Panc1 (cell line): ENCODE measurements at places on chromosomes 3 and 15. TPM values are rescaled to one million over a fixed set of nuclear protein-coding genes. Genes with fewer than 3 reads are reported as not detected.

DNA sequence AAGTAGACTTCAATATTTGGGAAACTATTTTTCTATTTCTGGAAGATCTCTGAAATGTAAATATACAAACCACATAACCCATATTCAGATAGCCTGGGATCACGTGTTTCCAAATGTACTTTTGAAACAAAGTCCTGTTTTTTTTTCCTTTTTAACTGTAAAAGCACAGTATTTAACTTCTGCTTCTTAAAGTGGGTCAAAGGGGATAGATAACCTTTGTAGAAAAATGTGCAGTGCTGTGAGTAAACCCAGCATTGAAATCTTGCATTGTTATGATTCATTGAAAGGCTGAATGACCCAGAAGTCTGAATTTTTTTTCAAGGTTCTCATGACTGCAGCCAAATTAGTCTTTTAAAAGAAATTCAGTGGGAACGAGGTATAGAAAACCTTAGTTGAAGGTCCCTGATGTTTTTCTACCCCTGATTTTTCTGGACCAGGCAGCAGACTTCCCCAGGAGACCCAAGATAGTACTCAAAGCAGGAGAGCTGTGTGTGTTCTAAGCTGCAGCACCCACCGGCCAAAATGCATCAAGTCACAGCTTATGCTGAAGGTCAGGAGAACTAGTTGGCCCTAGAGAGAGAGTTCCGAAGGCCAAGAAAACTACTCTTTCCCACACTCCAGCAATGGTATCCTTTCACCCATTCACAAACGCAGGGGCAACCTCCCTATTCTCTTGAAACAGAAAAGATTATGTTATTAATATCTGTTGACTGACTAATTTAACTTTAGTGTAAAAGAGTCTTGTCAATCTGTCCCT is 43.6 kb upstream of the APH1B start:
- no peaks in the 10 kb centered on the region for H3K36me3 ChIP-seq
- no peaks in the 10 kb centered on the region for H3K27me3 ChIP-seq

GRCh38 chr15:101024073-101024695 is 105.0 kb downstream of the LRRK1 start:
- peaks cover 8% of the 10 kb centered on the region for H3K36me3 ChIP-seq
- no peak overlapping the region for H3K27ac ChIP-seq
- no peak overlapping the region for H3K4me3 ChIP-seq
- DNase-seq, result no peak

- peaks cover 58% of the 10 kb centered on the region for H3K27me3 ChIP-seq
- DNase-seq, result no peak
Observed at GRCh38 chr3:155743606-155744005, 1.3 kb downstream of the PLCH1 start.

- H3K36me3 ChIP-seq, result no peaks in the 10 kb centered on the region
- no peak for DNase-seq
- H3K27me3 ChIP-seq, result no peaks in the 10 kb centered on the region
Observed at GRCh38 chr15:40084650-40085049, 24.0 kb downstream of the BMF start.

DNA sequence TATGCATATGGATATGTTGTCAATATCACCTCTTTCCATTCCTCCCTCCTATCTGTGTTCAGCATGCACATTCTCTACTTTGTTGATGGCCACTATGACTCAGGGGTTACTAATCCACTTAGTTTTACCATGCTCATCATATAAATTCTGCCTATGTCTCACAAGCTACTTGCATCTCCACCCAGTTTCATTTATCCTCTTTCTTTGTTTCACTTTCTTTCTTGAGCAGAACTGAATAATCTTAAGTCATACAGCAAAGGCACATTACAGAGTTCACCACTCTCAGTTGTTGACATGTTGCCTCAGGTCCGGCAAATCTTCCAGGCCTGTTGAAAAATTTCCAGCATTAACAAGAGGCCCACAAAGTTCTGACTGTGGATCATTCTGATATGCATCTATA is 71.5 kb downstream of the SSR3 start:
- H3K36me3 ChIP-seq, result no peaks in the 10 kb centered on the region
- peak; percentile 33 for DNase-seq
- H3K4me3 ChIP-seq, result no peak overlapping the region
- no peaks in the 10 kb centered on the region for H3K4me1 ChIP-seq
- no peak overlapping the region for H3K27ac ChIP-seq

- H3K36me3 ChIP-seq, result peaks cover 17% of the 10 kb centered on the region
- no peaks in the 10 kb centered on the region for H3K27me3 ChIP-seq
- H3K27ac ChIP-seq, result no peak overlapping the region
- H3K4me3 ChIP-seq, result no peak overlapping the region
- no peaks in the 10 kb centered on the region for H3K4me1 ChIP-seq
Observed at GRCh38 chr15:34883042-34883441, 86.5 kb downstream of the AQR start.

GRCh38 chr3:46407970-46408369 is 911 bp downstream of the CCRL2 start:
- no peak for DNase-seq
- no peaks in the 10 kb centered on the region for H3K4me1 ChIP-seq
- no peaks in the 10 kb centered on the region for H3K27me3 ChIP-seq
- no peak overlapping the region for H3K4me3 ChIP-seq
- H3K36me3 ChIP-seq, result no peaks in the 10 kb centered on the region
- no peak overlapping the region for H3K27ac ChIP-seq

DNA sequence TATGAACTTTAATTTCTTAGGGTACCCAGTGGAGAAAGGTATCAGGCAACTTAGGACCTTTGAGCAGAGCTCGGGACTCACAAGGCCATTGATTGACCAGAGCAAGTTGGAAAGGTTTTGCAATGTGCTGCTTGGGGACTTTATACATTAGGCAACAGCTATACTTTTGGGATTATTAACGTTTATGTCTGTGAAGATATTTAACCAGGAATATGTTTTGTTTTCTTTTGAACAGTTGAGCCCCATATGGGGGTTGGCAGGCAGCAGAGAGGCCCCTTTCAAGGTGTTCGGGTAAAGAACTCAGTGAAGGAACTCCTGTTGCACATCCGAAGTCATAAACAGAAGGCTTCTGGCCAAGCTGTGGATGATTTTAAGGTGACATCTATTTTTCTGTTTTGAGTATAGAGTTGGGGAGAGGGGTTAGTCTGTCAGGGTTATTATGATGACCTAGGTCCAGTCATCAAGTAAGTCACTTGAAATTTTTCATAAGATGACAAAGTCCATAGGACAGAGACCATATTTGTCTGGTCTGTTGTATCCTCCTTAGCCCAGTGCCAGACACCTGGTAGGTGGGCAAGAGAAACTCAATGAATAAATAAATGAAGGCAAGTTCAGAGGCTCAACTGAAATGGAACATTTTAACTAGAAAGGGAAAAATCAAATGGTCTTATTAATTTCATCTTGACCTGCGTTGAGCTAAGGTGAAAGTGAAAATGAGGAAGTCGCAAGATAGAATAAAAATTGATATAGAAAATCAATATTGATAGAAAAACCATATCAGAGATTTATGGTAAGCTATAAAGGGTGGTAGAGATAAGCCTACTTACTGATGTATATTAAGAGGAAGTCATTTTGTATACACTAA is 2.8 kb downstream of the NFKBIZ start:
- no peaks in the 10 kb centered on the region for H3K27me3 ChIP-seq
- H3K36me3 ChIP-seq, result peaks cover 44% of the 10 kb centered on the region
- no peak for DNase-seq
- peak overlapping the region; percentile 91; the same call in 1 of the 2 replicates for H3K27ac ChIP-seq
- H3K4me1 ChIP-seq, result peaks cover 18% of the 10 kb centered on the region

- no peaks in the 10 kb centered on the region for H3K4me1 ChIP-seq
- no peak overlapping the region for H3K4me3 ChIP-seq
- no peak overlapping the region for H3K27ac ChIP-seq
- DNase-seq, result no peak
- no peaks in the 10 kb centered on the region for H3K36me3 ChIP-seq
Observed at GRCh38 chr3:56456117-56456516, 12.2 kb downstream of the ERC2 start.

- no peak overlapping the region for H3K4me3 ChIP-seq
- H3K27ac ChIP-seq, result no peak overlapping the region
- DNase-seq, result peak; percentile 38
- no peaks in the 10 kb centered on the region for H3K4me1 ChIP-seq
- no peaks in the 10 kb centered on the region for H3K36me3 ChIP-seq
Observed at GRCh38 chr3:66428733-66429132, 72.1 kb downstream of the LRIG1 start.

DNA sequence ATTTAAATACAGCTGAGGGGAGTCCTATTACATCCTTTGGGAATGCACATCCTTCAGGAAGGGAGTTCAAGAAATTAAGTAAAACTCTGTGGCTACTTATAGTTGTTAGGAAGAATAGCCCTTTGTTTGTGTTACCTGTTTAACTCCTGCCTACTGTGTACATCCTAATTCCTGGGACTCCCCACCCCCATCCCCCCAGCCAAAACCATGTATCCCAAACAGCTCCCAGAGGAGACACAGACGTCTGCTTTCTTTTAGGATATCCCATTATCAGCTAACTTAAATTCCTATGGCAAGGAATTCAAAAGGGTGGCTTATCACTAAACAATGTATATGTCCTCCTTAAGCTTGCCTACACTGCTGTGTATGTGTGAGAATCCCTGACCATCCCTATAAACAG is 581.7 kb downstream of the DIPK2A start:
- H3K4me1 ChIP-seq, result no peaks in the 10 kb centered on the region
- H3K27me3 ChIP-seq, result no peaks in the 10 kb centered on the region
- DNase-seq, result no peak
- no peak overlapping the region for H3K27ac ChIP-seq

GRCh38 chr3:13495351-13495813 is 15.3 kb downstream of the HDAC11 start:
- H3K27me3 ChIP-seq, result no peaks in the 10 kb centered on the region
- no peak overlapping the region for H3K27ac ChIP-seq

DNA sequence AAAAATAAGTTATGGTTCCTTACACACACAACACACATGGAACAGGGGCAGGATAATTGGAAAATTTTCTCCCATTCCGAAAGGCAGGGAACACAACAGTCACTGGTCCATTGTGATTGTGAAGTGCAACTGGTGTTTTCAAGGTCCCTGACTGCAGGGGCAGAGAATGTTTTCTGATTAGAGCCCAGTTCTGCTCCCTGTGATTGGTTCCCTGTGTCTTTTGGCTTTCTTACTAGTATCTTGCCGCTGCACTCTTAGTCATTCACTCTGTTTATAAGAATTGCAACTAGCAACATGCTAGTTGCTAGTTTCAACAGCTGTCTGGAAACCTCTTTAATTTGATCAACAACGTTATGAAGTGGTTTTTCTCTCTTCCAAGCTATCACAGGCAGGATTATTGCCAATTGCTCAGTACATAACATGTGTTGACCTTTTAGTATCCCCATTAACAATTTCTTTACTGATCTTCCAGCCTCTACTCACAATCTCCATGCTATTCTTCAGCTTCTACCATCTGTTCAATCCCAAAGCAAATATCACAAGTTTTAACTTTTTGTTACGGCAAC is 177.5 kb downstream of the EPHA6 start:
- no peaks in the 10 kb centered on the region for H3K27me3 ChIP-seq
- H3K27ac ChIP-seq, result no peak overlapping the region

GRCh38 chr15:60212536-60212935 is 185.2 kb downstream of the ANXA2 start:
- no peak for DNase-seq
- no peaks in the 10 kb centered on the region for H3K36me3 ChIP-seq
- H3K27me3 ChIP-seq, result peaks cover 2% of the 10 kb centered on the region
- no peaks in the 10 kb centered on the region for H3K4me1 ChIP-seq
- H3K4me3 ChIP-seq, result no peak overlapping the region

GRCh38 chr3:169405076-169405475 is 258.4 kb downstream of the MECOM start:
- no peaks in the 10 kb centered on the region for H3K36me3 ChIP-seq
- H3K27me3 ChIP-seq, result no peaks in the 10 kb centered on the region
- DNase-seq, result no peak
- H3K27ac ChIP-seq, result no peak overlapping the region
- H3K4me1 ChIP-seq, result no peaks in the 10 kb centered on the region
- H3K4me3 ChIP-seq, result no peak overlapping the region

- no peaks in the 10 kb centered on the region for H3K4me1 ChIP-seq
- no peaks in the 10 kb centered on the region for H3K27me3 ChIP-seq
- no peaks in the 10 kb centered on the region for H3K36me3 ChIP-seq
- DNase-seq, result no peak
- no peak overlapping the region for H3K4me3 ChIP-seq
Observed at GRCh38 chr15:71548401-71548807, 261.9 kb upstream of the NR2E3 start.

- no peaks in the 10 kb centered on the region for H3K36me3 ChIP-seq
- no peaks in the 10 kb centered on the region for H3K27me3 ChIP-seq
- no peaks in the 10 kb centered on the region for H3K4me1 ChIP-seq
- no peak overlapping the region for H3K4me3 ChIP-seq
- no peak overlapping the region for H3K27ac ChIP-seq
Observed at GRCh38 chr15:46413799-46414198, 779.0 kb downstream of the SQOR start.

- no peak overlapping the region for H3K4me3 ChIP-seq
- peak; percentile 2 for DNase-seq
- H3K27ac ChIP-seq, result no peak overlapping the region
- no peaks in the 10 kb centered on the region for H3K27me3 ChIP-seq
- no peaks in the 10 kb centered on the region for H3K36me3 ChIP-seq
Observed at GRCh38 chr3:117898722-117899522, 1135.7 kb downstream of the IGSF11 start.

- no peaks in the 10 kb centered on the region for H3K4me1 ChIP-seq
- no peak for DNase-seq
- no peak overlapping the region for H3K4me3 ChIP-seq
- H3K27ac ChIP-seq, result no peak overlapping the region
Observed at GRCh38 chr3:184537885-184538665, 23.5 kb upstream of the EPHB3 start.

GRCh38 chr3:78143000-78143399 is 1103.1 kb downstream of the ROBO2 start:
- no peak overlapping the region for H3K4me3 ChIP-seq
- H3K36me3 ChIP-seq, result no peaks in the 10 kb centered on the region
- no peaks in the 10 kb centered on the region for H3K27me3 ChIP-seq
- no peak for DNase-seq
- H3K27ac ChIP-seq, result no peak overlapping the region

- H3K27ac ChIP-seq, result no peak overlapping the region
- no peak overlapping the region for H3K4me3 ChIP-seq
- DNase-seq, result no peak
- no peaks in the 10 kb centered on the region for H3K36me3 ChIP-seq
- no peaks in the 10 kb centered on the region for H3K27me3 ChIP-seq
Observed at GRCh38 chr3:5231074-5231473, 43.6 kb downstream of the EDEM1 start.

- H3K4me1 ChIP-seq, result no peaks in the 10 kb centered on the region
- no peak overlapping the region for H3K27ac ChIP-seq
- no peak for DNase-seq
- H3K36me3 ChIP-seq, result no peaks in the 10 kb centered on the region
- no peak overlapping the region for H3K4me3 ChIP-seq
- H3K27me3 ChIP-seq, result no peaks in the 10 kb centered on the region
Observed at GRCh38 chr3:156498307-156498706, 56.6 kb downstream of the SSR3 start.

- H3K36me3 ChIP-seq, result no peaks in the 10 kb centered on the region
- no peak overlapping the region for H3K27ac ChIP-seq
- DNase-seq, result no peak
Observed at GRCh38 chr3:111324645-111325044, 217.4 kb upstream of the CD96 start.

Gene TNFAIP8L3
- 1.0 TPM for total RNA-seq

Gene PIK3CA
- 27.6 TPM for total RNA-seq

Gene PLAAT1
- 3.9 TPM for total RNA-seq

Gene ADAMTS9
- 0.05 TPM for total RNA-seq

Gene GNAT1
- not detected for total RNA-seq

Gene LDHAL6B
- not detected for total RNA-seq

Gene APOD
- not detected for total RNA-seq

Gene MOBP
- total RNA-seq, result not detected

Gene SLC24A5
- not detected for total RNA-seq

Gene GOLGA6B
- not detected for total RNA-seq

Gene MORC1
- not detected for total RNA-seq

Gene RBP2
- not detected for total RNA-seq

Gene DUOXA1
- total RNA-seq, result not detected
